Fibroblast of the aortic adventitia (primary cell): ENCODE measurements at places on chromosomes 4 and X. TPM values are rescaled to one million over a fixed set of nuclear protein-coding genes. Genes with fewer than 3 reads are reported as not detected.

Gene PCDH10
- total RNA-seq, result 6.8 and 16.9 TPM in 2 replicates

Gene NAP1L2
- total RNA-seq, result 0.18 and 0.49 TPM in 2 replicates

- peak; percentile 58 for DNase-seq
Observed at GRCh38 chr4:47510506-47511143, 25.6 kb downstream of the ATP10D start.

- no peak for DNase-seq
Observed at GRCh38 chr4:43113196-43113595, 220.7 kb downstream of the GRXCR1 start.

Gene PRDM8
- 7.8 and 15.6 TPM in 2 replicates for total RNA-seq

Gene STATH
- 0.72 TPM in 1 of 2 replicates, not detected in the other for total RNA-seq

Gene RNF128
- total RNA-seq, result 0.82 and 12.6 TPM in 2 replicates

DNA sequence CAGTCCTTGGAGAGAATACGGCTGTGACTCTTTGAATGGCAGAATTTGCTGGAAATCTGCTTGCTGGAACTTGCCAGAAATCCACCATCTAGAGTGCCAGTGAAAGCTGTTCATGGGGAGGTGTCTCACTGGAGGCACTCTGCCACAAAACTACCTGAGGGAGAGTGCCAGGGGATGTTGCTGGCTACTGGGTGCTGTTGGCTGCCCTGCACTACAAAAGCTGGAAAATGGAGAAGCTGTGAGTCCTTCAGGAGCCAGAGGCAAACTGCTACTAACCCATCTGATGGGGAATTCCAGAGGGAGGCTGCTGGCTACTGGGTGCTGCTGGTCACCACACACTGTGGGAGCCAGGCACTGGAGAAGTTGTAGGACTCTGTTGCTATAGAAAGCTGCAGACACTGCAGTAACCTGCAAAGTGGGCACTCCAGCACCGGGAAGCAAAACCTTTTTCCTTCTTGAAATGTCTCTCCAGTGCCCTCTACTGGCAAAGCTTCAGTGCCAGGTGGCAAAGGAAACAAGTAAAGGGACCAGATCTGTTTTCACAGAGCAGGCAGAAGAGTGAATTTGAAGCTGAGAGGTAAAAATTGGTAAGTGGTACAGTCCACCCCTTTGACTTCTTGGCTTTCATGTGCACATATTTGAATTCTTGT is 47.8 kb upstream of the HSD17B10 start:
- peak; percentile 77 for DNase-seq
